Naive thymus-derived CD4-positive, alpha-beta T cell (primary cell): ENCODE measurements at places on chromosomes 16 and 17. TPM values are rescaled to one million over a fixed set of nuclear protein-coding genes. Genes with fewer than 3 reads are reported as not detected.

The GSE1 gene
- 33.3 TPM for total RNA-seq

The PRR15L gene
- not detected for total RNA-seq

The EVPLL gene
- not detected for total RNA-seq

- H3K27me3 ChIP-seq, result no peaks in the 10 kb centered on the region
- H3K36me3 ChIP-seq, result no peaks in the 10 kb centered on the region
- H3K4me1 ChIP-seq, result no peaks in the 10 kb centered on the region
These were observed 112.4 kb upstream of the IRX3 start for GRCh38 chr16:54398986-54399385.

DNA sequence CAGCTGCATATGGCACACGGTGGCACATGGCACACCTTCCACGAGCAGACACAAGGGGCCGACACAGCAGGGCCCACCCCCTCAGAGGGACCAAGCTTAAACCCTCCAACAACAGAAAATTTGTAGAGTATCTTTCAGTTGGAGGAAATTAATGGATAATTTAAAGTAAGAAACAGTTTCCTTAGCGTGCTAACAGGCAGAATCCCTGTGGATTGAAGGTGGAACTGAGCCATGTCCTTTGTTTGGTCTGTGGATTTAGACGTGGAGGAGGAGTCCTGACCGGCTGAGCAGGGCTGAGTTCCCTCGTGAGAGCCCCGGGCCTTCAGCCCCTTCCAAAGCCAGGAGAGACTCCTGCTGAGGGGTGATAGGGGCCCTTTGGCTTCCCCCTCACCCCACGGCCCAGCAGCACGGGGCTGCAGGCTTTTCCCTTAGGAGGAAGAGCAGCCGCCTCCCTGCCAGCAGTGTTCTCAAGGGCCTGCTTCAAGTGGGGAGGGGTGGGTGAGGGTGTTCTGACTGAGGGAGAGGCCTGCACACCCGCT, 1.4 kb upstream of the CYB561 start:
- H3K36me3 ChIP-seq, result no peaks in the 10 kb centered on the region
- no peaks in the 10 kb centered on the region for H3K27me3 ChIP-seq
- peaks cover 9% of the 10 kb centered on the region for H3K4me1 ChIP-seq
- H3K4me3 ChIP-seq, result peak overlapping the region; percentile 61
- no peak for DNase-seq

GRCh38 chr17:69227541-69227940, 1.1 kb downstream of the ABCA10 start:
- H3K27me3 ChIP-seq, result no peaks in the 10 kb centered on the region
- no peak for DNase-seq
- H3K4me1 ChIP-seq, result no peaks in the 10 kb centered on the region
- no peaks in the 10 kb centered on the region for H3K36me3 ChIP-seq

- peaks cover 9% of the 10 kb centered on the region for H3K4me1 ChIP-seq
- H3K27ac ChIP-seq, result no peak overlapping the region
- no peak overlapping the region for H3K4me3 ChIP-seq
- no peaks in the 10 kb centered on the region for H3K27me3 ChIP-seq
These were observed 1.3 kb upstream of the SLC46A1 start for GRCh38 chr17:28407130-28407973.

GRCh38 chr17:2398655-2399571, 1.9 kb downstream of the MNT start:
- H3K27me3 ChIP-seq, result no peaks in the 10 kb centered on the region
- DNase-seq, result peak; percentile 36
- H3K36me3 ChIP-seq, result peaks cover 8% of the 10 kb centered on the region
- peak overlapping the region; percentile 97 for H3K27ac ChIP-seq
- peaks cover 9% of the 10 kb centered on the region for H3K4me1 ChIP-seq
- H3K4me3 ChIP-seq, result peak overlapping the region; percentile 94

GRCh38 chr16:70730944-70731343, 45.1 kb upstream of the MTSS2 start:
- no peak for DNase-seq
- H3K27me3 ChIP-seq, result no peaks in the 10 kb centered on the region
- no peaks in the 10 kb centered on the region for H3K36me3 ChIP-seq
- no peak overlapping the region for H3K4me3 ChIP-seq
- no peaks in the 10 kb centered on the region for H3K4me1 ChIP-seq
- H3K27ac ChIP-seq, result no peak overlapping the region

DNA sequence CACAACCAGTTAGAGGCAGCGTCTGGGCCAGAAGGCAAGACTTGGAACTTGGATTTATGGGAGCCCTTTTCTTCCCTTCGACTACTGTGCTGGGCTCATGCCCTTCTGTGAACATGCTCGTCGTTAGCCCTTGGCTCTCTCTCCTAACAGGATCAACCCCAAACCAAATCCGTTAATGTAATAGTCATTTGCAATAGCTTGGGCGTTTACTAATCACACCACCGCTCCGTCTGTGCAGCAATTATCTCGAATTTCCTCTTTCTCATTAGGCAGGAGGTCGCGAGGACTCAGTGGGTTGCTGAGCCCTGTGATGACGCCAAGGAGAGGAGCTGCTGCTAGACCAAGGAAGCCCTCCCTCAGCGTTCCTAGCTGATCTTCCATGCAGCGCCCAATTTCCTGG, 114.7 kb downstream of the ENGASE start:
- no peak overlapping the region for H3K27ac ChIP-seq
- no peaks in the 10 kb centered on the region for H3K27me3 ChIP-seq
- no peaks in the 10 kb centered on the region for H3K4me1 ChIP-seq
- no peaks in the 10 kb centered on the region for H3K36me3 ChIP-seq

DNA sequence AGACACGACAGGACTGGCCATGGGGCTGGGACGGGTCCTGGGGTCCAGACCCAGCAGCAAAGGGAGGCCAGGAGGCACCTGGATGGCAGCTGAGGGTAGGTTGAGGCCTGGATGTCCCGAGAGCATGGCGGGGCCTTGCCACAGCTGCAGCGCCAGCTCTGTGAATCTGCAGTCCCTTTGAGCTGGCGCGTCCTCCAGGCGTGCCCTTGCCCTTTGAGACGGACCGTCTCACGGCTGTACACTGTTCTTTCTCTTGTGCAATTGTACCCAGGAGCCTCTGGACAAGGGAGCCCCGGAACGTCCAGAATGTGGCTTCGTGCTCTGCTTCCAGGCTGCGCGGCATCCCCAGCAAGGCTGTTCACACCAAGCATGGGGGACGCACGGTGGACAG, 69.5 kb upstream of the CIBAR2 start:
- no peak for DNase-seq
- H3K4me3 ChIP-seq, result no peak overlapping the region
- H3K4me1 ChIP-seq, result no peaks in the 10 kb centered on the region
- H3K27ac ChIP-seq, result no peak overlapping the region

GRCh38 chr16:55734665-55735064, 78.9 kb downstream of the SLC6A2 start:
- H3K27me3 ChIP-seq, result no peaks in the 10 kb centered on the region
- H3K27ac ChIP-seq, result no peak overlapping the region
- no peaks in the 10 kb centered on the region for H3K4me1 ChIP-seq
- no peak overlapping the region for H3K4me3 ChIP-seq
- no peaks in the 10 kb centered on the region for H3K36me3 ChIP-seq
- no peak for DNase-seq

DNA sequence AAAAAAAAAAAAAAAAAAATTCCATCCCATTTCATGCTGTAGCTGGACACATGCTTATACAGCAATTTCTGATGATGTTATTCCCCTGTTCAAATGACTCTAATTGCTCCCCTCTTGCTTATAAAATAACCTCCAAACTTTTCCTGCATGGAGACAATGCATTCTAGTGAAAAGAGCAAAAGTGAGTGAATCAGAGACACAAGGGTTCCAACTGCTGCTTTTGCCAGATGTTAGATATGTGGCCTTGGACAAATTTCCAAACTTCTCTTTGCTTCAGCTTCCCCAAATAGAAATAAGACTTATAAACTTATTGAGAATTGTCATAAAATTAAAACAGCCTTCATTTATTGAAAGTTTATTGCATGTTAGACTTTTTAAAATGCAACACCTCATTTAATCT, 65.0 kb upstream of the AXIN2 start:
- no peak overlapping the region for H3K27ac ChIP-seq
- H3K36me3 ChIP-seq, result no peaks in the 10 kb centered on the region
- no peak overlapping the region for H3K4me3 ChIP-seq
- no peaks in the 10 kb centered on the region for H3K4me1 ChIP-seq
- H3K27me3 ChIP-seq, result no peaks in the 10 kb centered on the region
- no peak for DNase-seq

GRCh38 chr16:72983241-72983640, 64.7 kb downstream of the ZFHX3 start:
- H3K4me3 ChIP-seq, result no peak overlapping the region
- DNase-seq, result no peak
- H3K27me3 ChIP-seq, result no peaks in the 10 kb centered on the region
- H3K36me3 ChIP-seq, result no peaks in the 10 kb centered on the region
- H3K4me1 ChIP-seq, result no peaks in the 10 kb centered on the region
- no peak overlapping the region for H3K27ac ChIP-seq

DNA sequence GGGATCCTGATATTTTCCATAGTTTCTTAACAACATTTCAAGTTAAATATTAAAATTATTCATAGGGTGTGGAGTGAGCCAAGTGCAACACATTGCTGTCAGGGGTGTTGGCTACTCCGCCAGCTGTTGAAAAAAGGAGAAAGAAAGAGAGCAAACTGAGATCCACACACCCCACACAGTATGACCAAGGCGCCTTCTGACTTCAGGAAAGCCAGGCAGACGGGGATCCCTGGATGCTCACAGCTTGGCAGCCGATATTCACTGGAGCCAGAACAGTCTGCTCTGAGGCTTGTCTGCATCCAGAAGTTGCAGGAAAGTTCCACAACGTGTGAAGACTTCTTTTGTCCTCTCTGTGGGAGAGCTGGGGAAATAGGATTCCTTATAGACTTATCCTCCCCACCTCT, 9.3 kb downstream of the CHD9NB start:
- DNase-seq, result no peak
- no peak overlapping the region for H3K27ac ChIP-seq
- no peaks in the 10 kb centered on the region for H3K27me3 ChIP-seq
- H3K4me1 ChIP-seq, result no peaks in the 10 kb centered on the region
- no peaks in the 10 kb centered on the region for H3K36me3 ChIP-seq

DNA sequence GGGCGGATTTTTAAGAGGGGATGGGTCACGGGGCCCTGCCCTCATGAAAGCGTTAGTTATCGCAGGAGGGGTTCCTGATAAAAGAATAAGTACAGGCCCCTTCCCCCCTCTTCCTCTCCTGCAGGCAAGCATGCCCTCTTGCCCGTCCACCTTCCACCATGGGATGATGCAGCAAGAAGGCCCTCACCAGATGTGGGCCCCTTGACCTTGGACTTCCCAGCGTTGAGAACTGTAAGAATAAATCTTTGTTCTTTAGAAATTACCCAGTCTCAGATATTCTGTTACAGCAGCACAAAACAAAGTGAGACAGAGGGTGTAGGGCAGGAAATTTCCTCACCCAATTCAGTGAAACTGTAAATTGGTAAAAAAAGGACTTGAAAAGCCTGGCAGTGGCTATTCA, 27.8 kb upstream of the LCMT1 start:
- H3K36me3 ChIP-seq, result no peaks in the 10 kb centered on the region
- DNase-seq, result no peak
- H3K4me1 ChIP-seq, result no peaks in the 10 kb centered on the region
- no peak overlapping the region for H3K4me3 ChIP-seq
- H3K27me3 ChIP-seq, result no peaks in the 10 kb centered on the region

GRCh38 chr17:9021992-9022572, 772 bp downstream of the NTN1 start:
- H3K27ac ChIP-seq, result no peak overlapping the region
- H3K36me3 ChIP-seq, result no peaks in the 10 kb centered on the region
- H3K4me1 ChIP-seq, result peaks cover 16% of the 10 kb centered on the region
- DNase-seq, result no peak
- H3K27me3 ChIP-seq, result peaks cover 14% of the 10 kb centered on the region

GRCh38 chr16:89090182-89090630, 3.4 kb upstream of the ACSF3 start:
- H3K4me1 ChIP-seq, result peaks cover 15% of the 10 kb centered on the region
- peaks cover 3% of the 10 kb centered on the region for H3K27me3 ChIP-seq
- no peak for DNase-seq
- H3K4me3 ChIP-seq, result no peak overlapping the region

- H3K4me1 ChIP-seq, result no peaks in the 10 kb centered on the region
- H3K4me3 ChIP-seq, result no peak overlapping the region
- no peaks in the 10 kb centered on the region for H3K27me3 ChIP-seq
These were observed 33.6 kb upstream of the MED13 start for GRCh38 chr17:62098623-62099231.

GRCh38 chr16:30357715-30358576, 2.8 kb upstream of the CD2BP2 start:
- no peak overlapping the region for H3K27ac ChIP-seq
- H3K4me3 ChIP-seq, result no peak overlapping the region
- DNase-seq, result peak; percentile 2

GRCh38 chr17:40190197-40191021, 13.1 kb downstream of the RAPGEFL1 start:
- peak; percentile 44 for DNase-seq
- H3K36me3 ChIP-seq, result no peaks in the 10 kb centered on the region

- peak; percentile 71 for DNase-seq
- no peak overlapping the region for H3K4me3 ChIP-seq
- H3K36me3 ChIP-seq, result no peaks in the 10 kb centered on the region
- no peaks in the 10 kb centered on the region for H3K27me3 ChIP-seq
These were observed 189.2 kb upstream of the AXIN2 start for GRCh38 chr17:65750631-65751115.

DNA sequence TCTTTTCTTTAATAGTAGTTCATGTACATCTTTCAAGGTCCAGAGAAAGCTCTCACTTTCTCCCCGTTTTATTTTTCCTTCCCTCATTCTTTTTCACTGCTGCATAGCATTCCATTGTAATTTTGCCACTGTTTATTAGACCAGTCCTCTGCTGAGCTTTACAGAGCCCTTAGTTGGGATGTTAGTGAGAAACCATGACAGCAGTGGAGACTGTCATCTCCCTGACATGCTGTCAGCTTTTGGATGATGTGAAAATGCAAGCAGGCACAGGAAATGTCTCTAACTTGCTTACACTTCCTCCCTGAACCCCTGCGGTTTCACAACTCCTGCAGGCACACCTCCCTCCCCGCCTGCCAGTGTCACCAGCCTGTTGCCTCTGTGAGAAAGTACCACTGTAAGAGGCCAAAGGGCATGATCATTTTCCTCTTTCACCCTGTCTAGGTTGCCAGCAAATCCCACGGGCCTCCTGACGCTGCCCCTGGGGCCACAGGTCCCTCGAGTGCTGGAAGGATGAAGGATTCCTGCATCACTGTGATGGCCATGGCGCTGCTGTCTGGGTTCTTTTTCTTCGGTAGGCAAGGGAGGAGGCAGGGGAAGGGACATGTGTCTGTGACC, at the start of gene ITGAL:
TSS of gene ITGAL (plus strand) at position 415 of the 615 bp plus-strand sequence. CDS start at position 511, 96 bp downstream.
- peak within 1 kb of the TSS; percentile 74 for H3K4me3 ChIP-seq
- peak within 1 kb of the TSS; percentile 84 for H3K27ac ChIP-seq
- H3K27me3 ChIP-seq, result no peaks in the 10 kb centered on the region
- DNase-seq, result peak; percentile 89

DNA sequence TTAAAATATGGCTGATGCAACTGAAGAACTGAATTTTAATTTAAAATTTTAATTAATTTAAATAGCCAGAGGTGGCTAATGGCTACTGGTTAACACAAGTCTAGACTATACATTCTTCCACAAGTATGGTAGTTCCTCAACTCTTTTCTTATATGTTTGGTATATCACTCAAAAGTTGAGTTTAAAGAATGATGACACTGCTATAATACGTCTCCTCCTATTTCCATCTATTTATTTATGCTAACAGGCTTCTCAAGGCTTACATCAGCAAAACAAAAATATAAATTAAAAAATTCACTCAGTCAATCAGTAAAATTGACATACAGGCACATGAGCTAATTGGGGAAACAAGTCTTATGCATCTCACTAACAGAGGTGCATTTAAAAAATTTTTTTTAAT, 227.9 kb upstream of the PMFBP1 start:
- DNase-seq, result no peak
- no peaks in the 10 kb centered on the region for H3K27me3 ChIP-seq
- no peaks in the 10 kb centered on the region for H3K4me1 ChIP-seq
- no peak overlapping the region for H3K4me3 ChIP-seq

GRCh38 chr17:34365340-34365739, 2.3 kb upstream of the CCL1 start:
- no peaks in the 10 kb centered on the region for H3K27me3 ChIP-seq
- DNase-seq, result no peak
- H3K4me1 ChIP-seq, result no peaks in the 10 kb centered on the region
- H3K36me3 ChIP-seq, result no peaks in the 10 kb centered on the region
- no peak overlapping the region for H3K4me3 ChIP-seq
